Activated naive CD4-positive, alpha-beta T cell treated with anti-CD3 and anti-CD28 coated beads for 36 hours (primary cell): ENCODE measurements at places on chromosomes 13 and 19.

DNA sequence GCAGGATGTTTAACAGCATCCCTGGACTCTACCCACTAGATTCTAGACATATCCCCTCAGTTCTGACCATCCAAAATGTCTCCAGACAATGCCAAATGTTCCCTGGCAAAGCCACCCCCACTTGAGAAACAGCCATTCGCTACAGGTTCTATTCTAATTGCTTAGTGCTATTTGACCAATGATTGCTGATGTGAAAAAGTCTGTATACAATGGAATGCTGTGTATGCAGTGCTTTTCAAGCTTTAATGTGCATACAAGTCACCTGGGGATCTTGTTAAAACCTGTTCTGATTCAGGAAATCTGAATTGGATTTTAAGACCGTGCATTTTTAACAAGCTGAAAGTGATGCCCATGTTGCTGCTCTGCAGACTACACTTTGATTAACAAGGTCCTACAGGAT lies 331.8 kb upstream of the KLF12 start:
- DNase-seq: no peak

GRCh38 chr19:55463583-55464031 lies 944 bp downstream of the C19orf85 start:
- no peak for DNase-seq

GRCh38 chr19:49165111-49165750 lies 7.6 kb downstream of the TRPM4 start:
- no peak for DNase-seq

DNA sequence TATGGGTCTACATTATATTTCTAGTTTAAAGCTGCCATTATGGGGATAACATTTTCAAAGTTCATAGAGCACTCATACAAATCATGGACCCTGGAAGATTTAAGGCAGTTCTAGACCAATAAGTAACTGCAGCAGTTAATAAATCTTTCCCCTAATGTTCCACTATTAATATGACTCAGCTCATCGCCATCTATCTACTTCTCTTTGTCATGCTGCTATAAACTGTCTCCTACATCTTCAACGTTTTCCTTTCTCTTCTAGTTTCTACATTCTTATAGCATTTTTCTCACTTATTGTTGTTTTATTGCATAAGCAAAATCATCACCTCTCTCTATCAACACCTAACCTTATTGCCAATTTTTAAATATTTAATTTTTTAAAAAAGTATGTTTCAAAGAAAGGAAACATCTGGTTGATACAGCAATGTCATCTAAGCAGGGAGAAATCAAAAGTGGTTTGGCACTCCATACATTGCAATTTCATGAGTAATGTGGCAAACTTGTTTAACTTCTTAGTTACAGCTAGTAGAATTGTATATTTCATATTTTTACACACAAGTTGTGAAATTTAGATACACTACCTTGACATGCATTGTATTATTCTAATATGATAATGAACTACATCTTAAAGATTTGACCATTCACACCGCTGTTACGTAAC lies 1500.4 kb upstream of the MIR17HG start:
- DNase-seq: no peak

DNA sequence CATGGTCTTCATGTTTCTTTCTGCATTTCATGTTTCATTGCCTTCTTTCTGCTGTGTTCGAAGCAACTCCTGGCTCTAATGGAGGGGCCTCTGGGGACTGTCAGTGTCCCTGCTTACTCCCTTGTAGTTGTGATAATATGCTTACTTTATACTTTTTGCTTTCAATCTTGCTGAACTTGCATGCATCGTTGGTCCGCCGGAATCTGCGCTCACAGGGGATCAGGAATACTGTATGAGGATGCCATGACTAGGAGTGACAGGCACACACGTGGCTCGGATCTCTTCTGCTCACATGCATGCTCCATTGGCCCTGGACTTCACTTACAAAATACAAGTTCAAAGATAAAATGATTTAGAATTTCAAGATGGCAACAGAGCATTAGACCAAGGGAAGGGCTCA lies 108.8 kb downstream of the SIPA1L3 start:
- no peak for DNase-seq

GRCh38 chr13:79392882-79393563 lies 13.0 kb downstream of the RBM26 start:
- DNase-seq: no peak

DNA sequence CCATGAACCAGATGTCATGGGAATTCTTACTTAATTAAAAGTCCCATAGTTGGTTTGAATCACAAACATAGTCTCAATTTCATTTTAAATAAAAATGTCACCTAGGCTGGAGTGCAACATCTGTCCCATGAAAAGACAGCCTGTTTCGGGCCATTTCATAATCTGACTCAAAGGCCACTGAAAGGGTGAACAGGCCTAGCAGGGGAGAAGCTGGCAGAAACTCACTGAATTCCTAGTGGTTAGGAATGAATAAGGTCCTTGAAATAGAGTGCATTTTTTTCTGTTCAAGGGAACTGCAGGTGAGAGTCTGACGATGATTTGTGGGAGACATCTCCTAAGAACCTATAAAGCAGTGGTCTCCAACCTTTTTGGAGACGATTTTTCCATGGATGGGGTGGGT lies 44.0 kb upstream of the PCCA start:
- no peak for DNase-seq

- no peak for DNase-seq
These were observed 64.9 kb downstream of the GADD45B start for GRCh38 chr19:2540646-2541454.

- no peak for DNase-seq
These were observed 418.6 kb downstream of the UQCRFS1 start for GRCh38 chr19:28794301-28794700.

DNA sequence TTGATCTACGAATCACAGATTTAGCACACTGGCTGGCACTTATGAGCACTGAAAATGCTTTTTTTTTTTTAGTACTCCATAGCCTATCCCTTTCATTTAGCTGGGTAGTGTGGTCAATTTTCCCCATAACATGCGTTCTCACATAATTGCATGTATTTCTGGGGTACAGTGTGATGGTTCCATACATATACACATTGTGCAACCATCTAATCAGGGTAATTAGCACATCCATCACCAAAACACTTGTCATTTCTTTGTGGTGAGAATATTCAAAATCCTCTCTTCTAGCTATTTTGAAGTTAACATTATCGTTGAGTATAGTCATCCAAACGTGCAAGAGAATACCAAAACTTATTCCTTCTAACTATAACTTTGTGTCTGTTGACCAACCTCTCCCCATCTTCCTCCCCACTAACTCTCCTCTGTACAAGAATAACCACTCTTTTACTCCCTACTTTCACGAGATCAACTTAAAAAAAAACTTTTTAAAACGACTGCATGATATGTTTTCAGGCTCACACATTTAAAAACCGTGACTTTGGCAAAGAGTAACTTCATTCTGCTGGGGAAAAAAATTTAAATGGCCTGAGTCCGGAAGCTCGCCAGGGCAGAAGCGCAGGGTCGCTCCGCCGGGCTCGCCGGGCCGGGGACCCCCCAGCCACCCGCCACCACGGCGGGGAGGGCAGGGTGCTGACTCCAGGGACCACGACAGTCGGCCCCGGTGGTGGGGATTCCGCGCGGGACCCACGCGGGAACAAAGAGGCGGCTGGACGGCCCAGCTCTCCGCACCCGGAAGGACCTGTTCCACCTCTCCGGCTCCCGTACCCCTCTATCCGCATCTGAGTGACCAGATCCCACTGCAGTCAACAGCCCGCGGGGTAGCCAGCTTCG lies 868 bp upstream of the UBAC2 start:
- peak; percentile 34 for DNase-seq

DNA sequence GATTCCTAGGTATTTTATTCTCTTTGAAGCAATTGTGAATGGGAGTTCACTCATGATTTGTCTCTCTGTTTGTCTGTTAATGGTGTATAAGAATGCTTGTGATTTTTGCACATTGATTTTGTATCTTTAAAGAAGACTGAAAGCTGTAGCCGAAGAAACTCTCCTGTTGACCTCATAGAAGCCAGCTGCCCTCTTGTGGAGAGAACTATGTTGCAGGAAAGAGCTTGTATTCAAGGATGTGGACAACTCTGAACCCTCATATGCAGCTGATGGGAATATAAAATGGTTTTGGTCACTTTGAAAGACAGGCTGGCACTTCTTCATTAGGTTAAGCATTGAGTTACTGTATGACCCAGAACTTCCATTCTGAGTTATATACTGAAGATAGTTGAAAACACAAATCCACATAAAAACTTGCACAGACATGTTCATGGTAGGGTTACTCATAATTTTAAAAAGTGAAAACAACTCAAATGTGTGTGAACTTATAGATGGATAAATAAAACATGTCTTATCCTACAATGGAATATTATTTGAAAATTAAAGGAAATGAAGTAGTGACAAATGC lies 65.8 kb upstream of the SLITRK6 start:
- no peak for DNase-seq

- DNase-seq: peak; percentile 30
These were observed 40.8 kb downstream of the RCBTB2 start for GRCh38 chr13:48492096-48492440.

DNA sequence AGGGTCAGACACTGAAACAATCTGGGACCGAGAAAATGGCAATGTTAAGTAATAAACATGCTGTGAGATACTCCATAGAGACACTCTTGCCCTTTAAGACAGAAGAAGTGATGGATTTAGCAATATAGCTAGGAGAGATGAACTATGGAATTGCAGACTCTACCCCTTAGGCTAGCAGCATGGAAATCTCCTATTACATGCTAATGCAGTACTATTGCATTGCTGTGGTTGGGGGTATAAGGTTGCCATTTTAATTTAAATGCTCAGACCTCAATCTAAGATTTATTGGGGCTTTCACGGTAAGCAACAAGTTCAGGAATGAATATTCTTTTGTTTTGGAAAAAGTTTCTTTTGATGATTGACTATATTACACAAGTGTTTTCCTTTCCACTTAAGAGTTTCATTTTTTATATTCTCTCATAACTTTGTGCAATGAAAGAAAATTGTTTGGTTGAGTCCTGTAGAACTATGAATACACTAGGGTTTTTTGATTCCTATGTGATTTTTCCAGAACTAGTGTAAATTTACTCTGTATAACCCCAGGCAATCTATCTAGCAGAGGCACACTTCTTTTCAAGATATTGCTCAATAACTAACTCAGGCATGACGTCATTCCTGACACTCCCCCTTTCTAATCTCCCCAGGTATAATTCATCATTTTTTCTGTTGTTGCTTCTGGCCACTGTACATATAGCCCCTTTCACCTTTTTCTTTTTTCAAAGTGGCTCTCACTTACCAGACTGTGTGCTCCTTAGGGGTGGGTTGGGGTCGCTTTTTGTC lies 394.7 kb upstream of the KLF12 start:
- no peak for DNase-seq

DNA sequence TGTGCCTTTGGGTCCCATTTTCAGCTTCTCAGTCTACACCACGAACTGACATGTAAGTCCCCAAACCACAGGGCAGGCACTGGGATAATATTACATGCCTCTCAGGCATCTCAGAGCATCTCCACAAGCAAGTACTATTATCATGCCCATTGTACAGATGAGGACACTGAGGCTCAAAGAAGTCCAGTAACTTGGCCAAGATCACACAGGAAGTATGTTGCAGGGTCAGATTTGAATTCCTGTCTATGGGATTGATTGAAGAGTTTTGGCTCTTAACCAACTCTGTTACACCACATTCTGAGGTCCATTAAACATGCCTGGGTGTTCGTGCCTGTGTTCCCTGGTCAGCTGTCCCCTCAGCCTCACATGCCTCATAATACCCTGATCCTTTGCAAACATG lies 319.8 kb downstream of the FOXO1 start:
- no peak for DNase-seq

DNA sequence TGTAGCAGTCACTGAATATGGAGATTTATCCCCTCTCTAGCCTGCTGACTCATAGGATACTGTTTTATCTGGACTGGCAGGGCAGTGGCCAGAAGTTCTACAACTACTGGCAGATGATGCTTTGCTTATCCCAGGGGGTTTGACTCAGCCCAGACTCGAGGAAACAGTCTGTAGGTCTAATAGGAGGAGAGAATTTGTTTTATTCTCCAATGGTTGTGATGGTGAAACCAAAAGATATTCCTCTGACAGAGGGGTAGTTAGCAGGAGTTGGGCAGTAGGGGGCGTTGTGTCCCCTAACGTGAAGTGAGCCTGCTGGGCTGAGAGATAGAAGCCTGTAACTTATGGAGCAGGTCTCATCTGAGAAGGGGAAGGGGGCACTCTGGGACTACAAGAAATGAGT lies 74.9 kb downstream of the WTIP start:
- peak; percentile 65 for DNase-seq

DNA sequence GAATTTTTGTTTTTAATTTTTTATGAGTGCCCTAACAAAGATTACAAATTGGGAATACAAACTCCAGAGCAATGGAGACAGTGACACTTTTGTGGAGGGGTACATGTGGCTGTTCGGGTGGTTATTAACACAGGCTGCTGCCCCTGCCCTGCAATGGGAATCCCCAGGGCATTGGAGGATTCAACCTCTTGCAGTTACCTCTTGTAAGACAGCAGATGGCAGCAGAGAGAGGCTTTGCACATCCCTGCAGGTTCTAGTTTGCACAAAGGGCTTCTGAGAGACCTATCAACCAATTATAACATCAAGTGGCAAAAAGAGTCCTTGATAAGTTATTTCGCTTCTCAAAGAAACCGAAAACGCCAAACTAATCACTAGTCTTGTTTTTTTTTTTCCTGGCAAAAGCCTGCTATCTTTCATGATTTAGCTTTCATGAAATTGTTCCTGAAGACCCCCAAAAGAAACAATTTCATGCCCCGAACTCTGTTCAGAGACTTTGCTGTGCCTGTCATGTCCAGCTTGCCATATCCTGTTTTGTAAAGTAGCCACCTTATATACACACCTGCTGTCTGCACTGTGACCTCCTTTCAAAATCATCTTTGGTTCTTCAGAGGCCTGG lies 10.4 kb downstream of the GJB2 start:
- peak; percentile 54 for DNase-seq

DNA sequence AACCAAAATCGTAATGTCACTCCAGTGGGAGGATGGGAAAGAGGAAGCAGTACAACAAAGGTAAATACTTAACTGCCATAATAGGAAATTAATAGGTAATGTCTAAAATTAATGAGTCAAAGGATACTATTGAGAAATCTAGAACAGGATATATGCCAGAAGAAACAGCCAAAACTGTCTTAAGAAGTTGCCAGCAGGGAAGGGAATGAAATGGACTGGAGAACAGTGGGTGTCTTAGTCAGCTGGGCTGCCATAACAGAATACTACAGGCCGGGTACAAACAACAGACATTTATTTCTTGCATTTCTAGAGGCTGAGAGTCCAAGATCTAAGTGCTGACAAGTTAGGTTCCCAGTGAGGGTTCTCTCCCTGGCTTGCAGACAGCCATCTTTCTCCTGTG lies 40.3 kb upstream of the IPO5 start:
- no peak for DNase-seq

GRCh38 chr13:91948736-91949135 lies 550.3 kb downstream of the GPC5 start:
- no peak for DNase-seq
